PC-3 (cell line): ENCODE measurements at places on chromosomes 5 and 9. TPM values are rescaled to one million over a fixed set of nuclear protein-coding genes. Genes with fewer than 3 reads are reported as not detected.

GRCh38 chr5:120151825-120152224 is 312.3 kb upstream of the PRR16 start:
- DNase-seq: no peak

DNA sequence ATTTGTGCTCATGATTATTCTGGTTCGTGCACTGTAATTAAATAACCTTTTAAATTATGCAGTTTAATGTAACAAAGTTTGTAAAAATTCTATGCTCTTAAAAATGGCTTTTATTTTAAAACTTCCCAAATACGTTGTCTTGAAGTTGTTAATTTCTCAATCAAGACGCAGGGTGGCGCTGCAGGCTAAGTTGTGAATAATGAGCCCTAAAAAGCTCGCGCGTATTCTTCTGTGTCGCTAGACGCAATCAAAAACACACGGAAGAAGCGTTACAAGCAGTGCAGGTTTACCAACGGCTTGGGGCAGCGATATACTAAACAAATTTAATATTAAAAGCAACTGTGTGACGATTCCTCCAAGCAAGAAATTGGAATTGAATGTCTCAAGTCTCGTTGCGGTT is at the start of gene PCDHB4:
Gene PCDHB4 (plus strand): TSS at position 256 of the 400 bp plus-strand sequence. CDS start 181 bp downstream, outside the sequence.
- no peak for DNase-seq

DNA sequence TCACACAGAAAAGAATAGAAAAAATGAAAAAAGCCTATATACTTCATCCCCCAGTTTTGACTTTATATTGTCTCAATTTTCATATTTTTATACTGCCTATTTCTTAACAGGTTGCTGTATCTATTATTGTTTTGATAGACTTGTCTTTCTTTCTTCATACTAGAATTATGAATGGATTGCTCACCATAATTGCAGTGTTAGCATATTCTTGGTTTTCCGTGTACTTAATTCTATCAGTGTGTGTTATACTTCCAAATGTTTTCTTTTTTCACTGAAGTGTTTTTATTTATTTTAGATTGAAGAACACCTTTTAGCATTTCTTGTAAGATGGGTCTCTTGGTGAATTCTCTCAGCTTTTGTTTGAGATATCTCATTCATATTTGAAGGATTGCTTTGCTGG is 38.7 kb downstream of the MTRR start:
- DNase-seq: no peak

DNA sequence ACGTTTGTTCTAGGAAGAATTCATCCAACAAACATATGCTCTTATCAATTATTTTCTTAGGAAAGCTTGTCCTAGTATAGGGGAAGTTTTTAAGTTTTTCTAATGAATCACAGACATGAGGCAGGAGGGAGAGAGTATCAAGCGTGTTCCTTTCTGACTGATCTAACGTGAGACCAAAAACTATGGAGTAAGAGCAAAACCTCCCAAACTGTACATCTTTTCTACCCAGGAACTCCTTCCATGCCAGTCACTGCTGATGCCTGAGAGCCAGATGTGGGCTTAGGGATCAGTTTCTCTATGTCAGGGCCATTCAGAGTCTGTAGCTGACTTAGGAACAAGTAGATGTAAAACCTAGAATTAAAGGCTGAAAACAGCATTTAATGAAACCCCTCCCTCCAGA is 51.7 kb upstream of the NFIB start:
- DNase-seq: no peak

DNA sequence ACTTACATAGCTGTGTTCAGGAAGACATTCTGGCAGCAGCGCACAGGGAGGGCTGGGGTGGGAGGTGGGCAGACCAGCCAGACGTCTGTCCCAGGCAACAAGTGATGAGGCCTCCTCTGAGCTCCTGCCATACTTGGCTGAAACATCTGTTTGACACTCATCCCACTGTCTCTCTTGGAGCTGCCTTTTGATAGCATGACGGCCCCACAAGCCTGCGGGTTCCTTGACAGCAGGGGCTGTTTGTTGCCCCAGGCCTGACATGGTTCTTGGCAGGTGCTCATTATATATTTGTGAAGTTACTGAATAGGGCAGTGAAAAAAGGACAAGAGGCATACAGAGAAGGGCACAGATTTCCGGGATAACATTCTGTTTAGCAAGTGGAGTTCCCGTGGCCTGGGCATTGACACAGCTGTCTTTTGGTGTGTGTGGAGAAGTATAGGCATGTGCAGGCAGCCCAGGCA is 22.2 kb upstream of the B4GALT1 start:
- DNase-seq: no peak

Gene SLC6A3
- not detected in 2 replicates for total RNA-seq

Gene PDGFRB
- 0.12 and 0.66 TPM in 2 replicates for total RNA-seq

Gene PLPP7
- total RNA-seq: 0.98 TPM in 1 of 2 replicates, not detected in the other

Gene TSSK1B
- total RNA-seq: 0.33 TPM in 1 of 2 replicates, not detected in the other
